ENCODE measurements at places on chromosomes 6 and 20.
A peak's percentile ranks its signal among the peaks of the same experiment; 100 is the strongest.

GRCh38 chr6:122709922-122710512, 69.5 kb upstream of the FABP7 start:
- DNase-seq = peak; percentile 7

DNA sequence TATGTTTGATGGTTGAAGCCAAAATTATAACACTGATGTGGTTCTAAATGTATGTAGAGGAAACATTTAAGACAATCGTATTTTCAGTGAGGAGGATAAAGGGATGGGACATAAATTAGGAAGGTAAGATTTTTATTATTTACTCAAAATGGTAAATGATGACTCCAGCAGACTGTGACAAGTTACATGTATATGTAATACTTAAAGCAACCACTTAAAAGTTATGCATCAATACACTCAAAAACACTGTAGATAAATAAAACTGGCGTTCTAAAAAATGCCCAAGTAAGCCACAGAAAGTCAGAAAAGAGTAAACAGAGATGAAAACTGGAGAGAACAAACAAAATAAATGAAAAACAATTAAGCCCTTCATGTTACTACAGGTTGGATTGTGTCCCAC, 18.7 kb downstream of the HLA-DMB start:
- DNase-seq = no peak

DNA sequence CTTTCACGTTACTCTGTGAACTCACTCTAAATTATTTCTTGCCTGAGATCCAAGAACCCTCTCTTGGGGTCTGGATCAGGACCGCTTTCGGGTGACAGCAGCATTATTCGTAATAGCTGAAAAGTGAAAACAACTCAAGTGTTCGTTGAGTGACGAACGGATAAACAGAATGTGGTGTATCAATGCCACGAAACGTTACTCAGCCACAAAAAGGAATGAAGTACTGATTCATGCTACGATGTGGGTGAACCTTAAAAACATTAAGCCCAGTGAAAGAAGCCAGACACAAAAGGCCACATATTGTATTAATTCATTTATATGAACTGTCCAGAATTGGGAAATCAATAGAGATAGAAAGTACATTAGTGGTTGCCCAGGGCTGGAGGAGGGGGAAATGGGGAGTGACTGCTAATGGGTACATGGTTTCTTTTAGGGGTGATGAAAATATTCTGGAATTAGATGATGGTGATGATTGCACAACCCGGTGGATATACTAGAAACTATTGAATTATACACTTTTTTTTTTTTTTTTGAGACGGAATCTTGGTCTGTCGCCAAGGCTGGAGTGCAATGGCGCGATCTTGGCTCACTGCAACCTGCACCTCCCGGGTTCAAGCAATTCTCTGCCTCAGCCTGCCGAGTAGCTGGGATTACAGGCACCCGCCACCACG, 8.4 kb downstream of the PTGIS start:
- no peak for DNase-seq

DNA sequence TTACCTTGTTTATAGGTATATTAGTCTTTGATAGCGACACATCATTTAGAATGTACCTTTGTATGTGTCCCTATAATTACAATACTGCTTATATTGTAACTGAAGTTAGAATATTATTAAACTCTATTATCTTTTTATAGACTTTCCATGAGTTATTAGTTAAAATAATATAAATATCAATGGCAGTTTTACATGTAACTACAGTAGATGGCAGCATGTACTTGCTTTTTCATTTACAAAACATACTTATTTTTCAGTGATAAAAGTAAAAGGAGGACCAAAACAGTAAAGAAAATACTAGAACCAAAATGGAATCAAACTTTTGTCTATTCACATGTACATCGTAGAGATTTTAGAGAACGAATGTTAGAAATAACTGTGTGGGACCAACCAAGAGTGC, 364.3 kb downstream of the RIMS1 start:
- DNase-seq = no peak

DNA sequence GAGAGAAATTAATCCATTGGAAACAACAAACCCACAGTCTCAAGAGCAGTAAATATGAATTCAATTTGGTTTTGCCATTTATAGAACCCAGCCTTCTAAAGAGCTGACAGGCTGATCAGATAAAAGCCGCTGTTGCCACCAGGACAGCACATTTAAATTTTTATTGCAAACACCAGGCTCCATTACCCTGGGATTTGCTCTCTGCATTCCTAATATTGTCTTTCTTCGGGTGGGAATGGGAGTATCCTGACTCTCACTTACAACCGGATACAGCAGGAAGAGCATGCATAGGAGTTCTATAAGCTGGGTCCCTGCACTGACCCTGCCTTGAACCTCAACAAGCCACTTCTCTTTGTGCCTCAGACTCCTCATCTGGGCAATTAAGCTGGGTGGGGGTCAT, 142.9 kb downstream of the LRFN2 start:
- no peak for DNase-seq

- DNase-seq = no peak
These were observed 46.3 kb upstream of the CDH4 start for GRCh38 chr20:61205769-61206168.

GRCh38 chr6:42230345-42231321, 13.0 kb upstream of the MRPS10 start:
- DNase-seq = no peak

DNA sequence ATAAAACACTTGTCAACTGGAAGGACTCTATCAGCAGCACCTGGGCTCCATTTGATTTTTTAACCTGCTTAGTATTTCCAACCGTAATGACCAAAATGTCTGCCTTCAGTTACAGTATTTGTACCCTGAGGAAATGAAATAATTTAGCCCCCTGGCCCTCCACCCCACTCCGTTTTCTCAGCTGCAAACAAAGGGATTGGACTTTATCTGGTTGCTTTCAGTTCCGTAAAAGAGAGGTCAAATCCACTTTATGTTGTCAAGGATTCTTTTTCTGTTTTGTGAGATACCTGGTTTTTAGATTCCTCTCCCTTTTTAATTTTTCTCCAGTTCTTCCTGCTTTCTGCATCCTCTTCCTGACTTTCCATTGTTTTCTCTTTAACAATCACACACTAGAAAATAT, 64.4 kb upstream of the BMP2 start:
- DNase-seq = no peak

DNA sequence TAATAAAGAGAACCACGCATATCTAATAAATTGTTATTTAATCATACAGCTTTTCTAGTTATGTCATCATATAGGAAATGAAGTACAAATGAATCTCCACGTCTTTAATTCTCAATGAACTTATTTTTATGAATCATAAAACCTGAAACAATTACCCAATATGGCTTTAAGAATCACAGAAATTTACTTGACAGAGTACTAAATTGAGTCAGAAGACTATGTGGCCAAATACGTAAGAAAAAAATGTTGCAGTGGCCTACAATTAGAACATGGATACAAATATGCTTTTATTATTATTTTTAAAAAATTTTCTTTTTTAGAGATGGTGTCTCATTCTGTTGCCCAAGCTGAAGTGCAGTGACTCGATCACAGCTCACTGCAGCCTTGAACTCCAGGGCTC, 584.7 kb upstream of the SLC35B3 start:
- DNase-seq = no peak

DNA sequence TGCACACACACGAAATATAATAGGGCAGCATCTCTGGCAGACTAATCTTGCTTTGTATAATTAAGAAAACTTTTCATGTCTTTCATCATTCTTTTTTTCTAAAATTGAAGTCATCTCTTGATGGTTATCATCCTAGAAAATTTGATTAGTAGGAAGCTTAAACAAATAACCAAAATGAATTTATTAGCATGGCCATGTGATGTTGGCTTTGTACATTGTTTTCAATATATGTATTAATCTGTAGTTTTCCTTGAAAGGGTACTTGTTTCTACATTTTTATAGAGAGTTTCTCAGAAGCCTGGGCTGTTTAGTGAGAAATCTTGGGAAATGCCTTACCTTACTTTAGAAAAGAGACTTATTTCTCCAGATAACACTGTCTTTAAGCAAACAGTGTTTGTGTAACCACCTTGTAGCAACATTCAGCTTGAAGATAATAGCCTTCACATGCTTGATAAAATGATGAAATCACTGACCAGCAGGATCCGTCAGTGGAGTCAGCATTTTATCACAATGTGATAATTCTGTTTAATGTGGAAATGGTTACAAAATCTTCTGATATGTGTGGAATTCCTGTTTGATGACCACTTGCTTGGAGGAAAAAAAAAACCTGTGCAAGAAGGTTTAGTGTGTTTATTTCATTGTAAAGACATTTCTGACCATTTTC, 147.8 kb downstream of the MACROD2 start:
- DNase-seq = no peak

GRCh38 chr6:154506582-154506981, 3.9 kb downstream of the CNKSR3 start:
- DNase-seq = no peak

DNA sequence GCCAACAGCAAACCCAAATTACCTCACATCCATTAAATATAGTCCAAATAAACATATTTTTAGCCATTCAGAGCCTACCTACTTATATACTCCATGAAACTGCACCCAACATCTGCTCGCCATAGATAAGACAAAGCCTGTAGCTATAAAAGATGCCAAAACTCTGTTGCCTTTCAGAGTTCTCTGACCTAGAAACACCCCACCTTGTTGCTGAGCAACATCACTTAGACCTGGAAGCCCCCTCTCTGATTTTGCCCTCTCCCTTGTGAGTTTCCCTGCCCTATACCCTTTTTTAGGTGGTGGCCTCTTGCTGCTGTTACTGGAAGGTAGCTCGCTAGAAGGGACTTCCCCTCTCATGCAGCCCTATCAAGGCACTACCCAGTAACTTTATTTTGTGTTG, 27.7 kb upstream of the FBXL4 start:
- no peak for DNase-seq

GRCh38 chr6:122422614-122423267, 23.3 kb downstream of the HSF2 start:
- DNase-seq = no peak

GRCh38 chr6:89690944-89691324, 52.4 kb upstream of the LYRM2 start:
- DNase-seq = peak; percentile 2

DNA sequence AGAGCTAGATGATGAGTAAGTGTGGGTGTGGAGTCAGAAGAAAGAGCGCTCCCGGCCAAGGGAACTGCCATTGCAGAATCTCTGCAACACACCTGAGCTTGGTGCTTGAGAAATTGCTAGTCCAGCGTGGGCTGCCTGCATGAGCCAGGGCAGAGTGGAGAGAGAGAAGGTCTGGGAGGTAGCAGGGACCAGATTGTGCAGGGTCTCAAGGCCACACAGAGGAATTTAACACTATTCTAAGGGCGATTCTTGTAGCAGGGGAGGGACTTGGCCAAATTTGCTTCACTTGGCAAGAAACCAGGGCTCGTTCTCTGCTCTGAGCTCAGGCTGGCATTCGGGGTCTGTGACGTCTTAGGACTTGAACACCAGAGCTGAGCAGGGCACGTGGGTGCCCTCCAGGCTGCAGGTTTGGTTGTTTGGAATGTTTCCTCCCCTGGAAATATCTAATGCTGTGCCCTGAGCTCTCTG, 53.5 kb downstream of the BCAS4 start:
- no peak for DNase-seq

GRCh38 chr20:23366384-23366783, 4.4 kb downstream of the GZF1 start:
- DNase-seq = peak; percentile 34

DNA sequence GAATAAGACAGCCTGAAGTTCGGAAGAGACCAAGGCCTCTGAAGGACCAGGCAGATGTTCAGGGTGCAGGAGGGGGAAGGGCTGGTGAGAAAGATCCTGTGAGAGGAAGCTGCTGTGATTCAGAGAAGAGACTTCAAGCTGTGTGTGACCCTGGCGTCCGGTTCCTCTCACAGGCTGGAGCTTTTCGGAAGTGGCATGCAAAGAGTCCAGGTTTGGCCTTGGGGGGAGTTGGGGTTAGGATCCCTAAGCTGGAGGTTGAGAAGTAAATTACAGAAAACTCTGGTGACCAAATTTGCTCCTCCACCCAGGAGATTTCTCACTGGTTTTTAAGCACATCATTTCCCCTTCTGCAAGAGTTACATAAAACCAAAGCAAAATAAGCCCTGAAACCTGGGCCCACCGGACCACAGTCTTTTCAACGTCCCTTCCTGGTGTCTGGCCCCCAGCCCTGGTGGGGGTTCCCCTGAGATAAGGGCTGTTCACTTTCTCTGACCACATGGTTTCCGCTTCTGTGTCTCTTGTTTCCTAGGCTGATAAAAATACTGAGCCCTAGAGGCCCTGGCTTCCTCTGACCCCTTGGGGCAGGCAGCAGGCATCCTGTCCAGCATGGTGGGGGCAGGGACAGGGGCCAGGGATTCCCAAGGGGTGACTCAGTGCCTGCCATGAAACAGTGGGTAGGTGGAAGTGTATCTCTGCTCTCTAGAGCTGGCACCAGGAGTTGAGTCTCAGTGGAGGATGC, 12.0 kb upstream of the LTA start:
- DNase-seq = peak; percentile 66

- DNase-seq = no peak
These were observed 402.5 kb downstream of the PREX1 start for GRCh38 chr20:48425321-48425720.

GRCh38 chr6:31004794-31005193, 5.5 kb upstream of the MUC22 start:
- no peak for DNase-seq

GRCh38 chr20:36613974-36614373, 8.4 kb downstream of the RAB5IF start:
- DNase-seq = no peak

Measured in CD4-positive, alpha-beta T cell treated with Interleukin-10 for 1 hour (primary cell).